ENCODE measurements at places on chromosomes 3 and 15.

GRCh38 chr15:70453238-70453637 is 310.1 kb downstream of the UACA start:
- no peak for DNase-seq

GRCh38 chr15:81475926-81476325 is 101.9 kb upstream of the TMC3 start:
- no peak for DNase-seq

DNA sequence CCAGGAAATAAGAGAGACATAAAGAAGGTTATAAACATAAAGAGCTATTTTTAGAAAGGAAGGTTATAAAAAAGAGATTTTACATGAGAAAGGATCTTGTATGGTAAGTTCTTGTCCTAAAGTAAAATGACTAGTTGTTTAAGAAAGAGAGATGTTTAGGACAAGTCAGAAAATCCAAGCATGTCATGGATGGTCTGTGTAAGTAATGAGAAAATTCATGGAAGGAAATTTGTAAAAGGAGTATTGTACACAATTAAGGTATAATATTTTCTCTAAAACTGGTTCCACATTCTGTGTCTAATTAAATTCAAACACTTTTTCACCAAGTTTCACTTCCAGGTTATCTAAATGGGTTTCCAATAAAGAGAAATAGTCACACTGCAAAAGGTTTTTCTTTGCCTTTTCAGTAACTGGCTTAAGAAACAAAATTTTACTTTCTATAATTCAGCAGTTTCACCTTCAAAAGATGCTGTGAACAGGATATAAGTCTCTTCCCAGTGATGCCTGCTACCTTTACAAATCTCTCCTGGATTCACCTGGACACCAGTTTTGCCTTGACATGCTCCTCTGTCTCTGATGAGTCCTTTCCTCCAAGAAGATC is 455.7 kb downstream of the ZIC1 start:
- no peak for DNase-seq

- no peak for DNase-seq
Observed at GRCh38 chr3:170432416-170432815, 13.7 kb downstream of the CLDN11 start.

GRCh38 chr3:169686874-169687273 is 23.4 kb upstream of the MECOM start:
- DNase-seq: no peak

DNA sequence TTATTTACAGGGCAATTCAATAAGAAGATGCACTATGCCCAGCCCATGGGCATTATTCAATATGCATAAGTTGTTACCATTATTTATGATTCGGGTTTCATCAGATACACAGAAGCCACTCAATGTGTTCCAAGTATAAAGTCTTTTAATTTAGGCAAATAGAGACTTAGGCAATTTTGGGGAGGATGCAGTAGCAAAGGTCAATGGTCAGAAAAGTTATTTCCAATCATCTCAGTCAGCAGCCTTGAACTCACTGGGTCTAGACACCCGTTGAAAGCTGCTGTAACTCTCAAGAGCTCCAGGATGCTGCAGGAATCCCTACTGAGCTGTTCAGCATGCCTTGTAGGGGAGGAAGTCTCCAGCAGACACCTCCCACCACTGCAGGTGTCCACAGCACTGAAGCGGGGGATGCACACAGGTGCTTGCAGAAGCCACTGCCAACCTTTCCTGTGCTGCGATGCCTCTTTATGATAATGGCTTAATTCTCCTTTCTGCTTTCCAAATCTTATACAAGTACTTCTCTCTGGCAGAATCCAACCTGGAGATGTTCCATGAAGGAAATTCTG is 155.0 kb upstream of the SUCLG2 start:
- DNase-seq: no peak

DNA sequence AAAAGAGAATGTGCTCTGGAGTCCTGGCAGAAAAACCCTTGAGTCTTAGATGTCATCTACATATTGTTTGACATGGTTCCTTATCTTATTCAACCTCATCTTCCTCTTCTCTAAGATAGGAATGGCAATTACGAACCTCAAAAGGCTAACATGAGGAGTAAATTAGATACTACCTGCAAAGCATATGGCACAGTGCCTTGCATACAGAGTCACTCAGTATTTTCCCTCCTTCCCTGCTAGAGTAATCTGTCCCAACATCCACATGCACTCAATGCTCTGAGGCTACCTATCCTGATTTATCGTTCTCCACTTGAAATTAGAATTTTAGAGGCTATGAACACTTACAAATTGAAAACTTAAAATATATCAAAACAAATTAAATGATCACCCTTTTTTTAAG is 386.7 kb downstream of the RSL24D1 start:
- no peak for DNase-seq

- DNase-seq: no peak
Observed at GRCh38 chr3:157074981-157075380, 85.0 kb downstream of the CCNL1 start.

GRCh38 chr3:14346191-14346590 is 56.2 kb upstream of the SLC6A6 start:
- no peak for DNase-seq

- no peak for DNase-seq
Observed at GRCh38 chr3:9474482-9474881, 77.1 kb downstream of the SETD5 start.

- DNase-seq: no peak
Observed at GRCh38 chr3:58366699-58367098, 34.0 kb downstream of the PXK start.

DNA sequence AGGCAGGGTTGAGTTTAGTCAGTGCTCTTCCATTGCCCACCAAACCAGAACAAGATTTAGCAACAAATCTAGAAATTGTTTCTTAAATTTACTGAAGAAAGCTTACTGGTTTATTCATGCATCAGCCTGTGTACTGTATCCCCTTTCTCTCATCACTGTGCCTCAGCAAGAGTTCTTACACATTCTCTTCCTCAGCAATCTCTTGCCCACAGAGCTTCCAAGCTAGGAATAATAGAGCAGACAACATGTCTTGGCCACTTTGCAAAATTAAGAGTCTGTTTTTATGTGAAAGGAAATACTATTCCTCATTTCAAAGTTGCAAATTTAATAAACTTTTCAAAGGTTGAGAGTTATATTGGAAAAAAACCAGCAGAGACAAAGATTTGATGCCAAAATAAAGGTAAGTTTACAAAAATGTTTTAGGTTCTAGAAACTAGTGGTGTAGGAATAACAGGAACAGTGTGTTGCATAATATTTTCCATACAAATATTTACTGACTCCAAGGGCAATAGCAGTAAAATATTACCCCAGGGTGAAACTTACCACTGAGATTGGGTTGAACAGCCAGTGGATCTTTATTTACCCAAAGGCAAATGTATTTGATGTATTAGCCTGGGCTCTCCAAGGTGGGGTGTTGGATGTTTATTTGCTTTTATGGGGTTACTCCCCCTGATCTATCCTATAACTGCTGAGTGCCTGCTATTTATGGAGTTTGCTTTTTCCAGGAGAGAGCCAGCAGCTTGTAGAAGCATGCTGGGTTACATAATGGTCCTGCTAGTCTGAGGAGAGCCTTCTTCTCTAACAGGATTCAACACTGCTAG is 276.7 kb downstream of the ADAMTSL3 start:
- no peak for DNase-seq

DNA sequence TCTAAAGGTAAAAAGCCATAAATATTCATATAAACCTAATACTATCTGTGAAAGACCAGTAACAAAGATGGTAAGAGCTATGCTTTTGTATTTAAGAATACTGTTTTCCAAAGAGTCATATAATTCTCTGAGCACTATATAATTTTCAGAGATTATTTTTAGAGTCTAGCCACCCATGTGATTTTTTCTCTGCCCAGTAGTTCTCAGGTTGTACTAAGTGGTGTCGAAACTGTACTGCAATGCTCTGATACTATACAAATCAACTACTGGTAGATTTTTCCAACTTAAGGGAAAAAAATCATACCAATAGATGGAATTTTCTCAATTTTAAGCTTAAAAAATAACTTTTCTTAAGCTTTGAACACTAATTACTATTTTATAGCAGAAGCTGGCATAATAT is 104.8 kb downstream of the MYO5A start:
- DNase-seq: no peak

- DNase-seq: no peak
Observed at GRCh38 chr3:52004906-52005395, 9.3 kb upstream of the RPL29 start.

DNA sequence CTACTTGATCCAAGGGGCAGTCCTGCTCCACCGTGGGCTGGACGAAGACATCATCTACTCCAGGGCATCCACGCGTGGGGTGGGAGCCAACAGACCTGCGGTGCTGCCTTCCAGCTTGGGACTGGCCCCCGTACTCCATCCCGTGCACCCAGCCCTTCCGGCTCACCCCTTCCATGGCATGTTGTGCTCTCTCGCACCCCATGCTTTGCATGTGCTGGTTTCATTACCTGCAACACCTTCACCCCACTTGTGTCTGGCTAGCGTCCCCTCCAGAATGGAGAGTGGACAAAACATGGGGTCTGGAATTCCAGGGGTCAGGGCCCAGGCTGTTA is 30.2 kb downstream of the SEMA7A start:
- DNase-seq: no peak
